ENCODE measurements at places on chromosomes 3 and 15.

DNA sequence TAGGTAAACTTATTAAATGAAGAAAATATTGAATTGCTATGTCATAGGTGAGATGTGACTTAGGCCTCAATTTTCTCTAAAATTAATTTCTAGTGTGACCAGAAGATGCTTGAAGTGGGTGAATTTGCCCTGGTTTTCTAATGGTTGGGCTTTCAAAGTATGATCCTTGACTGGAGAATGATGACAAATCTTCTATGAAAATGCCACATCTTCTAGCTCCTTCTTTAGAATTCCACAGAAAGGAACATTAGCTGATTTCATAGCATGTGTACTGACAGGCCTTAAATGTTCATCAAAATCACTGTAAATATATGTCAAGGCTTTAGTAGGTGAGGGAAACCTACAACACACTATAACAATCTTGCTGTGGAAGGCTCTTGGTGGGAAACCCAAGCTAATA, 8.9 kb downstream of the ABI3BP start:
- no peak for DNase-seq

DNA sequence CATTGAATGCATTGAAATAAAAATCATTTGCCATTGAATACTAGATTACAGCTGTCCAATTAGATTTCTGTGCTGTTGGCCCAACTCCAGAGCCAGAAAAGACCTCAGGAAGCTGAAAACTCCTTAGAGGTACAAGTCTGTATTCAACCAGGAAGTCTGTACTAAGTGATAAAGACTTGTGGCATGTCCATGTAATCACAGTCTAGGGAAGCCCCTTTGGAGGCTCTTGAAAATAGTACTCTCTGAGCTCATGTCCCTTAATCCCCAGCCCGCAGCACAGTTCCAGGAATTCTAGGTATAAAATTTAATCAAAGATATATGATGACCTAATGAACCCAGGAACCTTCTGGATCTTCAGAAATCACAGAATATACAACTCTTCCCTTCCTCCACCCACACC, 279.4 kb downstream of the RSL24D1 start:
- DNase-seq, result no peak

DNA sequence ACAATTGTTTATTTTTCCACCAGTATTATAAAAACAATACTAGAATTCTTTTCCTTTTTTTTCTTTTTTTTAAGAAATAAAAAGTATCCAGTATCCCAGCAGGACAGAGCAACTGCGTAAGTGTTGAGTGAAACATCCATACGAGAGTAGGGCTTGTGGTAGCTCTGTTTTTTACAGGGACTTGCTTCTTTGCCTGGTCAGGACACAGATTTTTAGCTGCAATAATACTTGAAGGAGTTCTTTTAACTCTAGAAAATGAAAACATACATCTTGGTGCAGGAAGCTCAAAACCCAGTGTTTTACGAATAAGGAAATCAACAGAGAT, 297.7 kb upstream of the NR2E3 start:
- DNase-seq, result no peak

- no peak for DNase-seq
Measured at GRCh38 chr15:67199391-67199790, 55.1 kb downstream of the AAGAB start.

DNA sequence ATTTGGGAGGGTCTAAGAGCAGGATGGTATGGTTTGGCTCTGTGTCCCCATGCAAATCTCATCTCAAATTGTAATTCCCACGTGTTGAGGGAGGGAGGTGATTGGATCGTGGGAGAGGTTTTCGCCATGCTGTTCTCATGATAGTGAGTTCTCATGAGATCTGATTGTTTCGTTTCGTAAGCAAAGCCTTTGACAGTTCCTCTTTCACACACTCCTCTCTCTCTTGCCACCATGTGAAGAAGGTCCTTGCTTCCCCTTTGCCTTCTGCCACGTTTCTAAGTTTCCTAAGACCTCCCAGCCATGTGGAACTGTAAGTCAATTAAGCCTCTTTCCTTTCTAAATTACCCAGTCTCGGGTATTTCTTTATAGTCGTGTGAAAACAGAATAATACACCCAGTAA, 553.7 kb downstream of the TAFA4 start:
- DNase-seq, result no peak

DNA sequence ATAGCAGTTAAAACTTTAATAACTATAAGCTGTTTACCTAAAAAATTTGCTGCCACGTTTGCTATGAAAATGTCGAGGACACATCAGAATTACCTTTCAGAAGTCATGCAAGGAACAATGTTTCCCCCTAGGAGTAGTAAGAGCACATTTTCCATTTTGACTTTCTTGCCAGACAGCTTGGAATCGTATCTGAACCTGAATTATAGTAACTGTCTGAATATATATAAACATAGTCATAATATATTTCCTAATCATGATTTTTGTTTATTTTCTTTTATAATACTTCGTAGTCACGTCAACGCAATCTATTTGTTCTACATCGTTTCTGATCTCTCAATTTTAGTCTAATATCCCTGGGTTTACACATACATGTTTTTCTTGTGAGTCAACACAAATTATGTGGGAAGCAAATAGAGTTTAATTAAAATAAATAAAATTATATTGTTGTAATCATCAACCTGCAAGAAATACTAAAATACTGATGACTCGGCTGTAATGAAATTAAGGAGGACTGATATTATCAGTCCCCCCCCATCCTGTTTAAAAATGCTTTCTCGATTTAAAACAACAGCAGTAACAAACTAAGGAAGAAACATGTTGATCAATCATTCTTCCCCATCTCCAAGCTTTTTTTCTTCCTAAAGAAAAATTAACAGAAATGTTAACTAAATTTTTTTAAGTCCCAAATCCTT, 78.4 kb downstream of the MME start:
- no peak for DNase-seq

- no peak for DNase-seq
Measured at GRCh38 chr15:96089405-96090058, 241.0 kb upstream of the NR2F2 start.

GRCh38 chr3:181793006-181793405, 81.3 kb downstream of the SOX2 start:
- DNase-seq, result no peak

DNA sequence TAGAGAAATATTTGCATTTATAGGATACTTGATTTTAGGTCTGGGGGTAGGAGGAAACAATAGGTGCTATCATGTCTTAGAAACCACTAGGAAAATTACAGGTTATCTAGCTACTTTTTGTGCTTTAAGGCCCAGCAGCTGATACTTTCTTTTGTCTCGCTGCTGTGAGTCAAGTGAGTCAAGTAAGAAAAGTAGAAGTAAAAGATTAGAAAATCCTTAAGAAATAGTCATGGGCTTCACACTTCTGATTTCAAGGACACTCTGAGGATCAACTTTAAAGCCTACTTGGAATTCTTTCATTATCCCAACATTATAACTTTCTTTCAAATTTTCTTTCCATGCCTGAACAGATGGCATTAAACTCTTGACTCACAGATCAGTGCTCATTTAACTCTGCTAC, 95.2 kb upstream of the RBMS3 start:
- DNase-seq, result no peak
